Naive thymus-derived CD4-positive, alpha-beta T cell (primary cell): ENCODE measurements at places on chromosomes 3 and 15.

DNA sequence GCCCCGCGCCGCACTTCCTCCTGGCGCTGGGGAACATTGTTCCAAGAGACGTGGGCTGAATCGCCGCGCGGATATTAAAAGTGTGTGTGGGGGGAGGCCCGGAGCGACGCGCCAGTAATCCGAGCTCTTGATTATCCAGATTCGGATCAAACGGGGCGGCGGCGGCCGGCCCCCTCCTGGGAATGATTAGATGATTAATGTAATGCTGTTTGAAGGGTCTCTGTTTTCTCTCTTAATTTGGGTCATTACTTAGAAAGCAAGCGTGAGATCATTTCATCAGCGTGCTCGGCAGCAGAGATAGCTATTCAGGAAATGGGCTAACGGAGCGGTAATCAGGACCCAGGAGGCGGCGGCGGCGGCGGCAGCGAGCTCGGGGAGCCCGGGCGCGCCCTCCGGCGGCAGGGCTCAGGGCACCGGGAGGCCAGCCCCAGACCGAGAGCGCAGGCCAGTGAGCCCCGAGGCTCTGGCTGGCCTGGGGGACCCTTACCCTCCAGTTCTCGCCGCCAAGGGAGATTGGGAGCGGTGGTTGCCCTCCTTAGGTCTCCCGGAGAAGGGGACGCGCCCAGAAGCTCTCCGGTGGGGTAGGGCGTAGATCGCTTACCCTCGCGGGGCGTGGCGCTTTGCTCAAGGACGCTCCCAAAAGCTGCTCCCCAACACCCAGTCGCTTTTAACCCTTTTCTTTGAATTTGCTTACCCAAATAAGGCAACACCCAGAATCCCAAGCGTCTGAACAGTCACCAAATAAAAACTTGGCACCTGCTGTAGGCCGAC lies 4.5 kb downstream of the FEZF2 start:
- no peaks in the 10 kb centered on the region for H3K27me3 ChIP-seq
- no peak overlapping the region for H3K4me3 ChIP-seq
- no peak overlapping the region for H3K27ac ChIP-seq
- no peaks in the 10 kb centered on the region for H3K36me3 ChIP-seq
- no peak for DNase-seq

GRCh38 chr15:69755551-69756310 lies 303.1 kb downstream of the RPLP1 start:
- H3K27ac ChIP-seq: no peak overlapping the region
- no peaks in the 10 kb centered on the region for H3K27me3 ChIP-seq
- DNase-seq: peak; percentile 66
- no peaks in the 10 kb centered on the region for H3K36me3 ChIP-seq
- H3K4me3 ChIP-seq: peak overlapping the region; percentile 14

DNA sequence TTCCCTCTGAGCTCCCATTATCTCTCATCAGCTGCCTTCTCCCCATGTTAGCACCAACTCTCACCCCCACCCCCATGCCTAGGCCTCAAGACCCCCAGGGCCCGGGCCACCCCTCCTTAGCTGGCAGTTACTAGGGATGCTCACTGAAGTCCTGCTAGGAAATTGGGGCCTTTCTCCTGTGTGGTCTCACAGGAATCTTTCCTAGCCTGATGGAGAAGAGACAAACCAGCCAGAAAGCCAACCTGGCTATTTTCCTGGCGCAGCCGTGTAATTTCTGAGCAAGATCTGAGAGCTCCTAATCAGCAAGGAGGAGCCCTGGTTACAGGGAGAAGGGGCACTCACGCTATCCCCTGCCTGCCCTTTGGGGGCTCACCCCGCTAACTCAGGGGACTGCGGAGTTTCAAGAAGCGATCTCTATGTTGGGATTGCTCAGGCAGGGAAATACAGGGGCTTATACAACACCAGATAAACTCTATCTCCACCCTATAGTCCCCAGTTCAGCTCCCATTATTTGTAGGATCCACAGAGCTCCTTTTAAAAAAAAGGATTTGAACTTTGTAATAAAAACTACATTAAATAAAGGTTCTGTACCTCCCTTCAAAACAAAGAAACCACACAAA lies 25.2 kb downstream of the NR2F2 start:
- H3K27ac ChIP-seq: no peak overlapping the region
- H3K4me3 ChIP-seq: no peak overlapping the region
- no peak for DNase-seq
- H3K36me3 ChIP-seq: no peaks in the 10 kb centered on the region
- H3K4me1 ChIP-seq: peaks cover 11% of the 10 kb centered on the region

GRCh38 chr3:133479895-133480669 lies 80.2 kb downstream of the BFSP2 start:
- H3K27me3 ChIP-seq: no peaks in the 10 kb centered on the region
- H3K4me3 ChIP-seq: no peak overlapping the region
- no peaks in the 10 kb centered on the region for H3K36me3 ChIP-seq
- no peak for DNase-seq
- H3K27ac ChIP-seq: no peak overlapping the region

- H3K27me3 ChIP-seq: no peaks in the 10 kb centered on the region
- H3K27ac ChIP-seq: no peak overlapping the region
- H3K36me3 ChIP-seq: no peaks in the 10 kb centered on the region
These were observed 626.1 kb downstream of the MAGI1 start for GRCh38 chr3:65412588-65412987.

DNA sequence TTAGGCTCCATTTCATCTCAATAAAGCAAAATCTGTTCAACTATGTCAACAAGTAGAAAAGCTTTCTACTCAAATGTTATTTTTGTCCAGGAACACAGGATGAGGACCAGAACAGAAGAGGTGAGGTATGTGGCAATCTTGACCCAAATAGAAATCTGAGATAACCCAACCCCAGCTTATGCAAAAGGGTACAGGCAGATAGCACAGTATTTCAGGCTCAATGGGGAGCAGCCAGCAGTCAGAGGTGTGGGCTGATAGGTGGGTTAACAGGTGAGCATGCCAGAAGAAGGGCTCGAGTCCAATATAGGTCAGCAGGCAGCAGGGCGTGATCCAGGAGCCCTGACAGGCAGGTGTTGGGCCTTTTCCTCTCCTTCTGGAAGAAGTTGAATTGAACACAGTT lies 281.2 kb upstream of the NR2F2 start:
- no peak for DNase-seq
- H3K27me3 ChIP-seq: no peaks in the 10 kb centered on the region
- no peaks in the 10 kb centered on the region for H3K4me1 ChIP-seq

- H3K4me1 ChIP-seq: peaks cover 31% of the 10 kb centered on the region
- peaks cover 20% of the 10 kb centered on the region for H3K36me3 ChIP-seq
- peak overlapping the region; percentile 90 for H3K27ac ChIP-seq
- H3K4me3 ChIP-seq: peak overlapping the region; percentile 92
These were observed 922 bp upstream of the TAMM41 start for GRCh38 chr3:11847607-11848006.

DNA sequence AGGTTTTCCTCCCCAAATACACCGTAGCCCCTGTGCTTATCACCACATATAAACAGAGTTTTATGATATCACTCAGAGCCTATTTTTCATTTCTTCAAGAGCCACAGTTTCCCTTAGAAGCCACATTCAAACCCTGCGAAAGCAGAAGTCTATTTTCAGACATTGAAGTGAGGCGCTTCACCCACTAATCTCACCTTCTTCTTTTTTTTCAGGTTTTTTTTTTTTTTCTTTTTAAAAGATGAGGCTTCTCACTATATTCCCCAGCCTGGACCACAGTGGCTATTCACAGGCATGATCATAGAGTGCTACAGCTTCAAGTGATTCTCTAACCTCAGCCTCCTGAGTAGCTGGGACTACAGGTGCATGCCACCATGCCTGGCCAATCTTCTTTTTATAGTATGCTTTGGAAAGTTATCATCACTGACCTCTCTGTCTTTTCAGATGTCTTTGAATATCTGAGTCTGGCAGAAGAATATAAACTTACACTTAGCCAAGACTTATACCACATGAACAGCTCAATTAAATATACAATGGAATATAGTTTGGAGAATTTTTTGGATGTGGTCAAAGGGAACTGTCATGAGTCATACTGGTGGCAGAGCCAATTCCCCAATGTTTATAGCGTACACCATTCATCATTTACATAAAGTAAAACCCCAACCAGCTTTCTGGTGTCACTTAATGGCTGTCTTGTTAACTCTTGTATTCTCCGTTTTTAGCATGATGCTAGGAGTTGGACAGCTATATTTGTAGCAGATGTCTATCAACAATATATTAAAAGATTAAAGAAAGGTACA lies 59.7 kb upstream of the CCDC50 start:
- H3K4me3 ChIP-seq: no peak overlapping the region
- H3K36me3 ChIP-seq: no peaks in the 10 kb centered on the region
- no peaks in the 10 kb centered on the region for H3K4me1 ChIP-seq
- no peak overlapping the region for H3K27ac ChIP-seq

DNA sequence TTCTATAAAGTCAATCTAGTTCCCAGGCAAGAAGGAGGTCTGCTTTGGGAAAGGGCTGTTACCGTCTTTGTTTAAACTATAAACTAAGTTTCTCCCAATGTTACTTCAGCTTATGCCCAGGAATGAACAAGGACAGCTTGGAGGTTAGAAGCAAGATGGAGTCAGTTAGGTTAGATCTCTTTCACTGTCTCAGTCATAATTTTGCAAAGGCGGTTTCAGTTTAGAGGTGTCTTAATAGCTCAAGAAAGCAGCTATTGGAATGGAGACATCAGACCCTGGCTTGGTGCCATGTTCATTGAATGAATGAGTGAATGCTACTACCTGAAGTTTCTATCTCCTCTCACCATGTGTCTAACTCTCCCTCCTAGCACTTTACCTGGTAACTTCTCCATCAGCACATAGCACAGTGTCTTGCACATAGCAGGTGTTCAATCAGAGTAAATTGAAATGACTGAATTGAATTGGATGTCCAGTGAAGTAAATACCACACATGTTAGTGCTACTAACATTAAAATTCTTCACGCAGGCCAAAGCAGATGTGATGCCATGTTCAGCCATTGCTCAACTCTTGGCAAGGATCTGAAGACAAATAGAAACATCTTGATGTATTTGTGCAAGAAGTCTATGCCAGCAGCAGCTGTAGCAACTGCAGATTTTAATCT lies 28.2 kb downstream of the CLEC3B start:
- H3K27ac ChIP-seq: no peak overlapping the region
- H3K4me1 ChIP-seq: no peaks in the 10 kb centered on the region
- H3K36me3 ChIP-seq: no peaks in the 10 kb centered on the region
- DNase-seq: no peak
- H3K4me3 ChIP-seq: no peak overlapping the region

DNA sequence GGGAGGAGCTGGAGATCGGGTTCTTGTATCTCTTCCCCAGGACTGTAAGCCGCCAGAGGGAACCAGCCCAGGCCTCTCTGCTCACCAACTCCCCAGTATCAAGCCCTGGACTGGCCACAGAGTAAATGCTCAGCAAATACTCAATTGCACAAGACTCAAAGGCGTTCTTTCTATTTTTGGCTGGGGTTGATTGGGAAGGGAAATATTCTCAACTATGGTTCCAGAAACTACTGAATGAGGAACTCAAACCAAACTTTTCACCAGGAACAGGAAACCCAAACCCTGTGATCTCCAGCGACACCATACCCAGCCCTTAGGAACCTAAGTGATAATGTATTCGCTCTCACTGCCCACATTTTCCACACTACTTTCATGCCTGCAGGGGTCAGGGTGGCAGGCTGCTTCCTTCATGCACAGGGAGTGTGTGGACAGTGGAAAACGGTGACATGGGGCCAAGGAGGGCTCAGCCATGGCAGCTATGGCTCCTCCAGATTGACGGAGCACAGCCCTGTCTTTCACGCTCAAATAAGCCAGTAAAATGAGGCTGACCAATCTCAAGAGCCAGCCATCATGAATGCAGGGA lies 124.7 kb upstream of the RAD18 start:
- H3K4me3 ChIP-seq: no peak overlapping the region
- H3K27ac ChIP-seq: no peak overlapping the region
- H3K4me1 ChIP-seq: no peaks in the 10 kb centered on the region
- H3K27me3 ChIP-seq: no peaks in the 10 kb centered on the region

GRCh38 chr15:50930792-50931191 lies 22.3 kb downstream of the AP4E1 start:
- no peak overlapping the region for H3K27ac ChIP-seq
- no peaks in the 10 kb centered on the region for H3K4me1 ChIP-seq
- DNase-seq: no peak
- H3K27me3 ChIP-seq: no peaks in the 10 kb centered on the region
- H3K4me3 ChIP-seq: no peak overlapping the region

DNA sequence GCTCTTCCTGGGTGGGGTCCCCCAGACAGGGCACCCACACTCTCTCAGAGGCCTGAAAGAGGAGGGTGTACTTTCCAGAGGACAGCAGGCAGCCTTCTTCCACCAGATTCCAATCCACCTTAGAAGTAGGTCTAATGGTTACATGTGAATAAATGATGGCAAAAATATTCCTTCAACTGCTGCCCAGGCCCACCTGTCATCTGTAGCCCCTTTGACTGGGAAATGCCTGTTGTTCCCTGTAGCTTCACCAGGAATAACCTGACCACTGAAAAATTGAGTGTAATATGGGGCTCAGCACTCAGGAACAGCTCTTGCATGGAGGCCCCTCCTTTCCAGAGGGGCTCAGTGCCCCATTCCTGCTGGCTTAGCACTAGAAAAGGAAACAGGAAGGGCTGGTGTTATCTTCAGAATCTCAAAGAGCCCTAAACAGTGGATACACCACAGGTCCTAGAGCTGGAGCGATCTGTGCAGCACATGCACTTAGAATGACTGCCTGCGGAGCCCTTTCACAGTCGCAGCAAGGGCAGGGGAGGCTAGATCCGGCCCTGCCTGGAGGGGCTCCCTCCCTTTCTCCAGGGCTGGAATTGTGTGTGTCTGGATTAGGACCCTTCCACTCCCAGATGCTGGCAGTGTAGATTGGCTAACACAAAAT lies 32.1 kb downstream of the SLC22A14 start:
- no peaks in the 10 kb centered on the region for H3K4me1 ChIP-seq
- DNase-seq: no peak
- no peak overlapping the region for H3K27ac ChIP-seq
- H3K27me3 ChIP-seq: no peaks in the 10 kb centered on the region
- no peaks in the 10 kb centered on the region for H3K36me3 ChIP-seq

DNA sequence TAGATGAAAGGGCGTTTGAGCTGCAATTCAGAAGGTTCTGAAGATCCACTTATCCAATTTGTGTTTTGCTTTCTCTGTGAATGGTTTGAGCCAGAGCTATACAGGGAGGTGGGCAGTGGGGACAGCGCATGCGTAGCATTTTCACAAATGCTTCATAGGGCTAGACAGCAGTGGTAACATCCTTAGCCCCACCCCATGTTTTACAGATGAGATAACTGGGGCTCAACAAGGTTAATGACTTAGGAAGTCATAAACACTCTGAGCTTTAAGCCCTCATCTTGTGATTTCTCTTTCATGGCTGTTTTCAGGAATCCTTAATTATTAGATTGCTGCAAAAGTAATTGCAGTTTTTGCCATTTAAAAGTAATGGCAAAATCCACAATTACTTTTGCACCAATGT lies 408.7 kb downstream of the IL5RA start:
- no peaks in the 10 kb centered on the region for H3K36me3 ChIP-seq
- H3K27me3 ChIP-seq: no peaks in the 10 kb centered on the region
- DNase-seq: no peak
- H3K4me1 ChIP-seq: no peaks in the 10 kb centered on the region
- no peak overlapping the region for H3K4me3 ChIP-seq
